ENCODE measurements at places on chromosomes 5 and 9. TPM values are rescaled to one million over a fixed set of nuclear protein-coding genes. Genes with fewer than 3 reads are reported as not detected.

The FOXD4L3 gene
- polyA plus RNA-seq: not detected

GRCh38 chr5:58268268-58268667 is 191.6 kb downstream of the PLK2 start:
- DNase-seq: no peak

DNA sequence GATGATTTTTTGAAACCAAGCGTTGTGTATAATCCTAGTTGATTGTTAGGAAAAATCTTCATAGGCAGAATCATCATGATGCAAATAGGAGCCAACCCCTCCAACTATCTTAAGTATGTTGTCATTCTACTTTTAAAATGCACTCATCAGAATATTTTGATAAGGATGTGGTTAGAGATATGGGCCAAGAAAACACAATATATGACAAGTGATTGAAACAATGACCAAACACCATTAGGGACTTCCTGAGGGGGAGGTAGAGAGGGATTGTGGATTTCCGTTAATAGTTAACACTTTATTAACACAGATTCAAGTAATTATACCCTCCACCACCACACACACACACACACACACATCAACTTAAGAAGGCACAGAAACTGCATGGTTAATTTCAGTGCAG is 143.3 kb downstream of the ARSB start:
- no peak for DNase-seq

GRCh38 chr5:157487358-157487757 is 27.3 kb downstream of the NIPAL4 start:
- no peak for DNase-seq

GRCh38 chr9:105503881-105504280 is 54.0 kb upstream of the FKTN start:
- no peak for DNase-seq

DNA sequence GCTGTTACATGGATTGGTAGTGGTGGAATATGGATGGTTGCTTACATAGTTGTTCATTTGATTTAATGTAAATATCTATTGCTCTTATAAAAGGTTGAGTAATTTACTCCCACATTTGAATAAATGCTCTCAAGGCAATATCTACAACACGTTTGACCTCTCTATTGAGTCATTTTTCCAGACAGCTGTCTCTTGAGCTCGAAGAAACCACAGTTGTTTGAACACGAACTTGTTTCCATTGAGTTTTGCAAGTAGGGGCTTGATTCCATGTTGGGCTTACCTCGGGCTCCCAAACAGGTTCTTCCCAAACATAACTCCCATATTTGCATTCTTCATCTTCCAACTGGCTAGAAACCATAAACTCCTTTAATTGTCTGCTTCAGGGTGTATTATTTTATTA is 115.0 kb upstream of the HMHB1 start:
- DNase-seq: no peak

- DNase-seq: no peak
These were observed 300.8 kb downstream of the CDH9 start for GRCh38 chr5:26737348-26738265.

The CDH9 gene
- 0.23 TPM for polyA plus RNA-seq

The PCDHA3 gene
- 0.40 TPM for polyA plus RNA-seq

The KLHL9 gene
- 42.6 TPM for polyA plus RNA-seq

GRCh38 chr5:19044311-19044710 is 943.7 kb downstream of the CDH18 start:
- no peak for DNase-seq

DNA sequence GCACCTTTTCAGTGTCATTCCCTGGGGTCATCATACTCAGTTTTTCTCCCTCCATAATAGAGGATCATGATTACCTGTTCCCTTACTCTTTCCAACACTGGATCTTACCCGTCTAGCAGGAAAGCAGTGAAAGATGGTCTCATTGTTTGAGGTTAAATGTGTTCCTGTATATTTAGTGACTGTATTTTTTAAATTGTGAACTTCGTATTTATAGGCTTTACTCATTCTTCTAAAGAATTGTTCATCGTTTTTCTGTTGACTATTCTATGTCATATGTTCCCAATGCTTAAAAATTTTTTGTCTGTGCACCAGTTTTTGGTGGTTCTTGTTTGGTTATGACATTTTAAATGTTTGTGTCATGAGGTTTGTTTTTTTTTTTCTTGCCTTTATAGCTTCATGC is 204.8 kb upstream of the OTULINL start:
- DNase-seq: no peak

DNA sequence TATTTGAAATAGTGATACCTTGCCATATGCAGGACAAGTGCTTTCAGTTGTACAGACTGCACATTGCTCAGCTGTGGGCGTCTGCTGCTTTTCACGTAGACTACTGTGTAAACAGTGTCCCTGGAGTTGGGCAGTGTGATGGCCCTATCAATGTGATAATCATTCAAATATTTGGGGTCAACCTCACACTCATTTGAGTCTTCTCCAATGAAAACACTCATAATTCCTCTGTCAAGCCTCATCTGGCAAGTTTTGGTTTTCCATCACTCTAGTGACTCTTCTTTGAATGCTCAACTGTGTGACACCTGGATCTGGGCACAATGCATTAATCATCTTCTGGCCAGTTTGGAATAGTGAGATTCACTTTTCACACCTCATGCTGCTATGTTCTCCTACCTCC is 64.4 kb downstream of the UGCG start:
- DNase-seq: no peak

The C9 gene
- not detected for polyA plus RNA-seq

The C9orf153 gene
- polyA plus RNA-seq: 1.4 TPM

The ANKRD34B gene
- not detected for polyA plus RNA-seq

DNA sequence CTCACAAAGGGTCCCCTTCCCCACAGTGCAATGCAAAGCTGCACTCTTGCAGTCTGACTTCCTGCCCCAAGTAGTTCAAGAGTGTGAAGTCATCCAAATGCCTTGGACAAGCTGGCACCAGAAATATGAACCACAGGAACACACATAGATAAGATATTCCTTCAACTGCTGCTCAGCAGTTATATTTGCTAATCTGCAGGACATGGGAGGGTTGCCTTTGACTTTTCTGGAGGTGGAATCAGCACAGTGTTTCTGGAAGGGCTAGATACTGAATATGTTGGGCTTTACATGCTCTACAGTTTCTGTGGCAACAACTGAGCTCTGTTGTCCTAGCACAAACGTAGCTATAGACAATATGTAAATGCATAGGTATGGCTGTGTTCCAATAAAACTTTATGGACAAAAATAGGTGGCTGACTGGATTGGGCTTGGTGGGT is 96.7 kb upstream of the PCA3 start:
- no peak for DNase-seq

GRCh38 chr5:117776977-117777376 is 1202.4 kb upstream of the SEMA6A start:
- no peak for DNase-seq

DNA sequence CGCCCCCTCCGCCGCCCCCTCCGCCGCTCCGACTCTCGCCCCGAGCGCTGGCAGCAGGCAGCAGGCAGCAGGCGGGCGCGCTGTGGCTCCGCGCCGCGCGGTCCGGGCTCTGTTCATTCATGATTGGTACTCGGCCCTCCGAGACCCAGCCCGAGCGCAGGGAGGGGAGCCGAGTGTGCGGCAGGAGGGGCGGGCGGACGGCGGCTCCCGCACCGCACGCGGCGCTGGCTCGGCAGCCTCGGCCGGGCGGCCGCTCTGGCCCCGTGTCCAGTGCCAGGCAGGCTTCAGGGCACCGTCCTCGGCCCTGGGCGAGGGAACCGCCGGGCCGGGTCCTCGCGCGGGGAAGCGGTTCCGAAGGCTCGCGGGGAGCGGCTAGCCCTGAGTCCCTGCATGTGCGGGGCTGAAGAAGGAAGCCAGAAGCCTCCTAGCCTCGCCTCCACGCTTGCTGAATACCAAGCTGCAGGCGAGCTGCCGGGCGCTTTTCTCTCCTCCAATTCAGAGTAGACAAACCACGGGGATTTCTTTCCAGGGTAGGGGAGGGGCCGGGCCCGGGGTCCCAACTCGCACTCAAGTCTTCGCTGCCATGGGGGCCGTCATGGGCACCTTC is at the start of gene KCNIP1:
KCNIP1 (plus strand) TSS at position 31 of the 607 bp plus-strand sequence.
- DNase-seq: no peak

- no peak for DNase-seq
These were observed 10.1 kb downstream of the SSBP2 start for GRCh38 chr5:81740758-81741157.

GRCh38 chr9:135711391-135711790 is 9.4 kb downstream of the KCNT1 start:
- DNase-seq: no peak

The PCDHB10 gene
- polyA plus RNA-seq: 7.5 TPM

The CCDC192 gene
- 0.66 TPM for polyA plus RNA-seq

GRCh38 chr9:94847486-94847885 is 121.0 kb downstream of the AOPEP start:
- no peak for DNase-seq

The TMEM250 gene
- 11.1 TPM for polyA plus RNA-seq

- peak; percentile 32 for DNase-seq
These were observed 28.7 kb upstream of the C5orf46 start for GRCh38 chr5:147935032-147935431.

The FAM200C gene
- polyA plus RNA-seq: 15.2 TPM
